ENCODE measurements at places on chromosomes 4 and X.

DNA sequence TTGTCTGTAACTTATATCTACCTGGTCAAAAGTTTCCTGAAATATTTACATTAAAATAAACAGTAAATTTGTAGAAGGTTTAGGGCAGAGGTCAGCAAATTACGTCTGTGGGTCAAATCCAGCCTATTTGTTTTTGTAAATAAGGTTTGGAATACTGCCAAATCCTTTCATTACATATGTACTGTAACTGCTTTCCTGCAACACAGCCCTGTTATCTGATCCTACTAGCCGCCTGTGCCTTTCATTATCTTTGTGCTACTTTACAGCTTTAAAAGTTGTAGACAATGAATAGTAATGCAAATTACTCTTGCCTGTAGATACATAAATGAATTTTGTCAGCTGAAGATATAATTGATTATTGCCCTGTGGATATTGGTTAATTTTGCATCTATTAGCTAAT, 369.6 kb upstream of the SLC7A11 start:
- no peak for DNase-seq

DNA sequence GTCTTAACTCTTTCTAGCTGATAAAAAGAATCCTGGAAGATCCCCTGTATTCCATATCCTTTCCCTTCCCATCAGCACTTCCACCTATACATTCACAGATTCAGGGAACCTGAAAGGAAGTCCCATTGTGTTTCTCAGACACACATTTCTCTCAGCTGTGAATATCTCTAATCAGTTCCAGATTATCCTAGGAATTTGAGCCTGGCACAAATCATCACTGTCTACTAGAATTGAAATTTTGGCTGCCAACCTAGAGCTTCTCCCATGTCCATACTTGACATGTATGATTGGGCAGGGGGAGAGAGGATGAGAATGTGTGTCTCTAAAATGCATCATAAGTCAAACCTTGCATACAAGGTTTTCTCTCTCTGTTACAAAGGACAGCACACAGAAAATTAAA, 53.1 kb downstream of the NDST3 start:
- no peak for DNase-seq

GRCh38 chr4:67451464-67451863, 93.8 kb downstream of the CENPC start:
- no peak for DNase-seq

DNA sequence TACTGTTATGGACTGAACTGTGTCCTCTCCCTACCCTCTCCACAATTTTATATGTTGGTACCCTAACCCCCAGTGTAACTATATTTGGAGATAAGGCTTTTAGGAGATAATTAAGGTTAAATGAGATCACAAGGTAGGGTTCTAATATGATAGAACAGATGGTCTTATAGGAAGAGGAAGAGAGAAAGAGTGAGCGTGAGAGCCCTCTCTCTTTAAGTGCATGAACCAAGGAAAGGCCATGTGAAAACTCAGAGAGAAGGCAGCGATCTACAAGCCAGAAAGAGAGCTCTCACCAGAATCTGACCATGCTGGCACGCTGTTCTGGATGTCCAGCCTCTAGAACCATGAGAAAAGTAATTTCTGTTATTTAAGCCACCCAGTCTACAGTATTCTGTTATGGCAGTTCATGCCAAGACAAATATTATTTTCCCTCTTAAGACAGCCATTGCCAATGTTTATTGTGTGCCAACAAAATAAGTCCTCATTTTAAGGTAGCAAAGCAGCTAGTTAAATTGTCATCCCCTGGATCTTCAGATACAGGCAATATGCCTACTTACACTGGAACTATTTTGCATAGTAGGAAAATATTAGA, 336.2 kb downstream of the MID1IP1 start:
- no peak for DNase-seq

DNA sequence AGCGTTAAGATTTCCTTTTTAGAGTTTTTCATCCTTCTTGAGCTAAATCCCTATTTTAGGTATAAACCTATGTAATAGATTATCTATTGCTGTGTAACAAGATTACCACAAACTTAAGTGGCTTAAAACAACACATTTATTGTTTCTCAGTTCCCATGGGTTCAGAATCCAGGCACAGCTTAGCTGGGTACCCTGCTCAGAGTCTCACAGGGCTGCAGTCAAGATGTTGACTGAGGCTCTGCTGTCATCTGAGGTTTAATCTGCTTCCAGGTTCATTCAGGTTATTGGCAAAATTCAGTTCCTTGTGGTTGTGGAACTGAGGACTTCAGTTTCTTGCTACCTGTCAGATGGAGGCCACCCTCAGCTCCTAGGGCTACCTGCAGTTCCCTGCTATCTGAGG, 60.9 kb downstream of the GK start:
- DNase-seq: no peak

- DNase-seq: peak; percentile 46
Observed at GRCh38 chr4:173182403-173182802, 13.8 kb downstream of the GALNT7 start.

DNA sequence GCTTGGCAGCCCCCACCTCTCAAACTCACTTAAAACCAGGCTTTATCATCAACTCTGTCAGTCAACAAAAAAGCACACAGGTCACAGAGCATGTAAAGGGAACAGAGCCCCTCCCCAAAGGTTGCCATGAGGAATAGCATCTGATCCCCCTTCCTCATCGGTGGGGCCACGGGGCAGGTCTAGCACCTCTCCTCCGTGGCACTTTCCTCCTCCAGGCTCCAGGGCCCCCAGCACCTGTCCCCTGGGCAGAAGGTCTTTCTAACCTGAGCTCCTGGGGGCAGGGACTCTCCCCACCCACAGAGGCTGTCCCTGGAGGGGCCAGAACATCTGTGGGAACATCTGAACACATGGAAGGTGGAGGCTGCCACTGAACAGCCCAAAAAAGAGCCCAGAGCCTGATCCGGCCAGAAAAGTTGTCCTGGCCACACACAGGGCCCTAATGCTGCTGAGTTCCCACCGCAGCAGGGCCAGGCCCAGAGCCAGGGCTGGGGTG, 65.7 kb downstream of the ZFYVE28 start:
- no peak for DNase-seq

GRCh38 chr4:149026696-149027095, 584.5 kb upstream of the NR3C2 start:
- DNase-seq: no peak

DNA sequence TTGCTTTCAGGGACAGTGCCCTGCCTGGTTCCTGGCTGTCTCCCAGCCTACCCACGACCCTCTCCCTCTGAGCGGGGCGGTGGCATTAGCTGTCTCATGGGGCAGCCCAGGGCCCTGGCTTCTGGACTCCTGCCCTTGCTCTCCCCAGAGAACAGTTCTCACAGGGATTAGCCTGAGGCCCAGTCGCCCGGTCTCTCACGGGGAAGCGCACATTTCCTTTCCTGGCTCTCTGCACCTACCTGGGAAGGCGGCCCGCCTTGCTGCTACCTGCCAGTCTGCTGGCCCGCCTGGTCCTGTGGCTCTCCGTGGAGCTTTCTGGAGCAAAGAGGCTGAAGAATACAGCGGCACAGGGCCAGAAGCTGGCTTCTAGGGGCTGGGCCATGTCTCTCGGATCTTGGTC, 128.4 kb downstream of the FHDC1 start:
- DNase-seq: peak; percentile 53

- peak; percentile 48 for DNase-seq
Observed at GRCh38 chr4:150256225-150256620, 178.0 kb downstream of the DCLK2 start.

DNA sequence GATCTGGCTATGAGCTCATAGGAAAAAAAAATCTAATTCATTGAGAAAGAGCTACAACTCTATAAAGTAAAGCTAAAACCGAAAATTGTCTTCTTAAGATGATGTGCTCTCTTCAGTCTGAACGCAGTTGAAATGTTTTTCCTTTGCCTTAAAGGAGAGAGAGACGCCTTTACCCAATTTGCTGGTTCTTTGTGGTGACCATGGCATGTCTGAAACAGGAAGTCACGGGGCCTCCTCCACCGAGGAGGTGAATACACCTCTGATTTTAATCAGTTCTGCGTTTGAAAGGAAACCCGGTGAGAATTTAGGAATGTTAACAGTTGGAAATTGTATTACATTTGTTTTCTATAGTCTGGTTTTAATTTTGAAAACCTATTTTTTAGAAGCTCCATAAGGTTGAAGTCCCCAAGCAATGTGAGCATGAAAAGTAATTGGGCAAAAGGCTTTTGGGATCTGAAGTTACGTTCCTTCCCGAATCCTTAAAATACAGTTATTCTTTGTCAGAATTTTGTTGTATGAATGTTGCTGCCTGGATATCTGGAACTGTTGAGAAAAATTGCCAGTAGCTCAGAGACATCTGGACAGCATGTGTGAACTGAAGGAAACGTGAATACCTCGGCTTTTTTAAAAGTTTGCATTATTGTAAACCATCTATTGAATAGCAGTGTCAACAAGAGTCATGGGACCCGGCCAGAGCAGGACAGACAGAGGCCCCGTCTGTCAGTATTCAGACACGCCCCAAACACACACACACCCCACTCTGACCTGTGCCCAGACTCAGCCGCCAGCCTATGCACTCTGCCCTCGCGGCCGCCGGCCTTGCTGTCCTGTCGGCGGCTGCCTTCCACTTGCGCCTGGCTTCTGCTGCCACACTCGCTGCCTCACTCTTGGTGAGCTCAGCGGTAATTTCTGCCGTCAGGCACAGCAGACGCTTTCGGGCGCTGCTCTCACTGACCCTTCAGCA, 9.9 kb downstream of the PIGG start:
- DNase-seq: no peak

- DNase-seq: no peak
Observed at GRCh38 chrX:100649550-100650356, 5.8 kb downstream of the SRPX2 start.

- no peak for DNase-seq
Observed at GRCh38 chr4:1713003-1713851, 1.1 kb upstream of the SLBP start.

GRCh38 chrX:78658845-78659744, at the start of gene RTL3:
TSS of gene RTL3 (minus strand) at chrX:78659328. CDS start at chrX:78658420, 908 bp downstream.
- DNase-seq: no peak

DNA sequence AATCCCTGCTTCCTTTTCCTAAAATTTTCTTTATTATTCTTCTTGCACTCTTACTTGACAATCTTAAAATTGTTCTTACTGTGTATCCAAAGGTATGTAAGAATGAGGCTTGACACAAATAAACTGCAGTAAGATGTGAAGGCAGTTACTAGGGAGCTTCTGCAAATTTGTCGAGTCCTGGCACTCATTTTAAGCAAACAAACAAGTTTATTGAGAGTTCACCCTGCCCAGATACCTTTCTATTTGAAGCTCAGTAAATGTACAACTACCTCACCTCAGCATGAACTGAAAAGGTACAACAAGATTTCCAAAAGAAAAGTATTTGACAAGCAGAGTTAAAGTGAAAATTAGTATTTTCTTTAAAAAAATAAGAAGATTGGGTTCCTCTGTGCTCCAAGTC, 13.3 kb upstream of the SYTL4 start:
- DNase-seq: no peak

- peak; percentile 32 for DNase-seq
Observed at GRCh38 chrX:3094261-3094660, 53.0 kb downstream of the ARSF start.

GRCh38 chr4:127982445-127982844, 17.2 kb downstream of the ABHD18 start:
- DNase-seq: no peak

DNA sequence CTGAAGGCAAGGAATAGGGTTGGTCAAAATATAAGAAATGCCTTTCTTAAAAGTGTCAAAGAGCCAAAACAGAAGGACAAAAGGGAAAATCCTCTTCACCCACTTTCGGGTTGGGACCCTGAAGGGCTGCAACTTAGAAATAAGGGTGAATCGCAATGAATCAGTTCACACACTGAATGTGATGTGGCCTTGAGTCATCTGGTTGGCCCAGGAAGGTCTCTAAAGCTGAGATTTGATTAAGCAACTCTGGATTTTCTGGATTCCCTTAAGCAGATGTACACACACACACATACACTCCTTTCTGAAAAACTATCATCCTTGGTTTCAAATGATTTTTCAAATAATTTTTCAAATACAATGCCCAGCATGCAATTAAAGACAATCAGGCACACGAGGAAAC, 13.1 kb downstream of the TAB3 start:
- no peak for DNase-seq

DNA sequence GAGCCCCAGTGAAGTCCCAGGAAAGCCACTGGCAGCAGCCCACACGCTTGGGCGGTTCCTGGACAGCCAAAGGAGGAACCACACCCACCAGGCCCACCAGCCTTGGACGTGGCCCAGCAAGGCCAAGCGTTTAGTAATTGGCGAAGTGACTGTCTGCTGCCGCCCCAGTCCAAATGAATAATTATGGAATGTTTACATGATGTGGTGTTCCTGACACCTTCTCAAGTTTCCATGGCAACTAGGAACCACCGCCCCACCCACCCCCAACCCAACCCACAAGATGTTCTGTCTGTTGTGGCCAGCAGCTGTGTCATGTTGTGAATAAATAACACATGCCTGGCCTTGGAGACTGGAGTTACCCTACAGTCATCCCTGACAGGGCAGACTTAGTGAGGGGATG, 22.3 kb downstream of the APLN start:
- DNase-seq: peak; percentile 14

- DNase-seq: no peak
Observed at GRCh38 chr4:149765630-149766029, 50.0 kb downstream of the IQCM start.

- no peak for DNase-seq
Observed at GRCh38 chrX:119325456-119325855, 73.7 kb upstream of the SLC25A43 start.

DNA sequence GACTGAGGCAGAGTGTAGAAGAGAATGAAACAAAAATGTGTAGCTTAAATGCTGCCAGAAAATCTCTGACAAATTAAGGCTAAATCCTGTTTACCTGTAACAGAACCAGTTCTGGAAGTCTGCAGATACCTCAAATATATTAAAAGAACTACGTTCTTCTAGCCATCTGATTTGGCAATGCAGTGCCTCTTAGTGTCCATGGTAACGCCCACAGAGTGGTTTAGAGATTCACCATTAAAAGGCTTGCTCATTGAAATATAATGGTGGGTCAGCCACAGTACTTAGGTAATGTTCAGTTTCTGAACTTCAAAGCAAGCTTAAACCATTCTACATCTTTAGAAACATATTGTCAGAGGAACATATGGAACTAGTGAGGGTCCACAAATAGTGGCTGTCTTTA, 23.2 kb upstream of the LUZP4 start:
- no peak for DNase-seq

GRCh38 chr4:104630272-104630671, 135.6 kb upstream of the CXXC4 start:
- DNase-seq: no peak

DNA sequence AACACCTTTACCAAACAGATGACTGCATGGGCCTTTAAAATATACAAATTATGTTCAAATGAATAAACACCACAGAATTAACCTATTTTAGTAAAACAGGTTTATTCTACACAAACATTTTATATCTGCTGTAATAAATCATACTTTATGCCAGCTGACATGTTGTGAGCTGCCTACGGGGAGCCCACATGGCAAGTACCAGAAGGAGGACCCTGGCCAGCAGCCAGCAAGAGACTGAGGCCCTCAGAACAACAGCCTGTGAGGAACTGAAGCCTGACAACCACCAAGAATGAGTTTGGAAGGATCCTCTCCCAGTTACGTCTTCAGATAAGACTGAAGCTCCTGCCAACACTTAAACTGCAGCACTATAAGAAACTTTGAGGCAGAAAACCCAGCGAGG, 377.0 kb downstream of the PDGFC start:
- DNase-seq: peak; percentile 45

- DNase-seq: peak; percentile 81
Observed at GRCh38 chrX:68895341-68895755, 66.5 kb downstream of the EFNB1 start.

- peak; percentile 21 for DNase-seq
Observed at GRCh38 chr4:41358647-41359421, 102.1 kb downstream of the UCHL1 start.

- no peak for DNase-seq
Observed at GRCh38 chrX:92270936-92271855, 492.0 kb downstream of the PCDH11X start.

GRCh38 chr4:141652161-141652778, 15.9 kb downstream of the IL15 start:
- DNase-seq: no peak
